CD4-positive, alpha-beta memory T cell (primary cell): ENCODE measurements at places on chromosomes 13 and 19. TPM values are rescaled to one million over a fixed set of nuclear protein-coding genes. Genes with fewer than 3 reads are reported as not detected.

The ADGRE1 gene
- total RNA-seq = 10.0 TPM

DNA sequence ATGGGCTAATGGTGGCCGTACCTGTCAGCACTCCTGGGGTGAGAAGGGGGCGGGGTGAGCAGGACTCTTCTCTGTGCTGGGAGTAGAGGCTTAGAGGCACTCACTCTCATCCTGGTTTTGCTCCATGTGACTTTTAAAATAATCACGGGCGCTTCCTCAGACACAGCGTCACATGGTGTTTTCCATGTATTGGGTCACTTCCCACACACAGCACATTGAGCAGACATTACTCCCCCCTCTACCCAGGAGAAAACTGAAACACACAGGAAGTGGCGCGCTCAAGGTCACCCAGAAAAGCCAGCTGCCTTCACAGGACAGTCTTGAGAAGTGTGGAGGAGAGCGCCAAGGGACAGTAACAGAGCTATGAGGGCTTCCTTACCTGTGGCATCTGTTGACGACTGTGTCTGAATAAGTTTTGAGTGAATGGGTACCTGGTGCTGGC lies 23.2 kb downstream of the SPATA13 start:
- H3K4me3 ChIP-seq = no peak overlapping the region
- no peaks in the 10 kb centered on the region for H3K36me3 ChIP-seq
- DNase-seq = no peak
- no peaks in the 10 kb centered on the region for H3K4me1 ChIP-seq

GRCh38 chr13:33006638-33007037 lies 9.6 kb upstream of the KL start:
- no peak overlapping the region for H3K4me3 ChIP-seq
- H3K27me3 ChIP-seq = no peaks in the 10 kb centered on the region
- H3K4me1 ChIP-seq = no peaks in the 10 kb centered on the region
- DNase-seq = no peak

DNA sequence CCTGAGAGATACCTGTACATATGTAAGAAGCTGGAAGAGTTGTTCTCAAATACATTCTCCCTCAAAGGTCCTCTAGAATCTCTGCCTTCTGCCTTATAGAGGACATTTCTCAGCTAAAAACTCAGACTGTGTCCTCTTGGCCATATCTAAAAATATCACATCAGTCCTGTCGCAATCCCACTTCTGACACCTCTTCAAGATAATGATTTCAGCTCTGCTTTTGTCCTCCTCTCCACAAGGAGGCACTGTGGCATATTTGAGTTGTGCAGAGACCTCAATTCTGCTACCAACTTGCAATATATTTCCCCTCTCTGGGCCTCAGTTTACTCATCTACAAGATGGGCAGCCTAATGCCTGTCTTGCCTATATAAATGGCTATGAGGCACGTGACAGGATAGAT lies 16.6 kb downstream of the ADAMTS10 start:
- H3K4me3 ChIP-seq = no peak overlapping the region
- H3K27ac ChIP-seq = no peak overlapping the region
- H3K4me1 ChIP-seq = peaks cover 19% of the 10 kb centered on the region
- no peaks in the 10 kb centered on the region for H3K36me3 ChIP-seq
- DNase-seq = no peak
- H3K27me3 ChIP-seq = no peaks in the 10 kb centered on the region

The C1QTNF9B gene
- total RNA-seq = not detected

DNA sequence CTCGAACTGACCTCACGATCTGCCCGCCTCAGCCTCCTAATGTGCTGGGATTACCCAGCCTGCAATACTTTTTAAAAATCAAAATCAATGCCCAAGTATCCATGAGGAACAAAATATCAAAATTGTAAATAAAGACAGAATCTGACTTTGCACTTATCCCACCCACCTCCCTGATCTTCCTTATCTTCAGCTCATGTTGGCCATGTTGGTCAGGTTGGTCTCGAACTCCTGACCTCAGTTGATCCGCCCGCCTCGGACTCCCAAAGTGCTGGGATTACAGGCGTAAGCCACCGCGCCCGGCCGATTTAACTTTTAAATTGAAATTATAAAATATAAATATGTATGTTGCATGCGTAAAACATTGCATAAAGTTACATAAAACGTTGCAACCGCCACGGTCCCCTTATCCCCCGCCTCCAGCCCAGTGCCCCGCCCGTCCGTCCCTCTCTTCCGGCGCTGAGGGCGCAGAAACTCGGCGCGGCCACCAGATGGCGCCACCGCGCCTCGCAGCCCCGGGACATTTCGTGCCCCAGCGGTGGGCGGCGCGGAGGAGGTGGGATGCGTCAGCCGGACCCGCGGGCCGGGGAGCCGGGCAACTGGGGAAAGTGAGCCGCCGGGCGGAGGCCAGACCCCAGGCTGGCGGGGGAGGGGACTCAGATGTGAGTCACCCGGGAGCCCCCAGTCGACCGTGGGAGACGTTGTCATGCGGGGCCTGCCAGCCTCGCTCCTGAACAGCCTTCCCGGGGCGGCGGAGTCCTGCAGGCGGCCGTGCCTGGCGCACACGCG lies 1.5 kb upstream of the GADD45B start:
- no peak overlapping the region for H3K4me3 ChIP-seq
- H3K4me1 ChIP-seq = peaks cover 20% of the 10 kb centered on the region
- peak overlapping the region; percentile 76 for H3K27ac ChIP-seq
- no peaks in the 10 kb centered on the region for H3K27me3 ChIP-seq
